DMS 273 treated with DMSO at 0.1 percent for 48 hours (cell line): ENCODE measurements at places on chromosomes 4 and X.

GRCh38 chr4:87823724-87824123 lies 9.0 kb upstream of the MEPE start:
- no peak for DNase-seq

- DNase-seq, result no peak
Observed at GRCh38 chrX:15724911-15725310, 13.2 kb upstream of the CA5B start.

DNA sequence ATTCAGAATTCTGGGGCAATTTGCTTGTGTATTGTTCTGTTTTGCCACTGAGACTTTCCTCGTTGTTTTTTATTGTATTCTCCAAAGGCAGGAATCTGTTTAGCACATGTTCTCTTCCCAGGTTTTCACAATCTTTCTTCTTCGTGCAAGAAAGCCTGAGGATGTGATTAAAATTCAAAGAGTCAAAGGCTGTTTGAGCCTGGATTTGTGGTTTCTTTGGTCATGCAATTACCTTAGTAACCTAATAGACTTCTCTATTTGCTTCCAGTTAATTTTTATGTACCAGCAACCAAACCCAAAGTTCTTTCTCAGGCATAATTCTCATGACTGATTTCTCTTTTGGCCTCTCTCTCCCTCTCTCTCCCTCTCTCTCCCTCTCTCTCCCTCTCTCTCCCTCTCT lies 1420.1 kb upstream of the TENM3 start:
- no peak for DNase-seq

DNA sequence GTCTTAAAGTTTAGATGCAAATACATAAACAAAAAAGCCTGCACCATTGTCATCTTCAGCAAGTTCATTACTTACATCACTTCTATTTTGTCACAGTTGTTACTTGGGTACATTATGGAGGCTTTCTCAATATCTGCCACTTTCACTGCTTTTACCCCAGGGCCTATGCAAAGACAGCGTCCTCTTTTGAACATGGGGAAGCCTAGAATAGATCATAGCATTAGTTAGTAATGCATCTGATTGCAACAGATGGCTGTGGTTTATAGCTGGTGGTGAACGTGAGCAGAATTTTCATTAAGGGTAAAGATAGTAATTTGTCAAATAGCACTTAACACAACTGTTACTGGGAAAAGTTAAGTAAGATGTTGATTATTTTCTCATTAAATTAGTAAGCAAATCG lies 729 bp downstream of the CXCL11 start:
- peak; percentile 54 for DNase-seq

- DNase-seq, result no peak
Observed at GRCh38 chrX:121921258-121921657, 873.8 kb downstream of the GLUD2 start.

DNA sequence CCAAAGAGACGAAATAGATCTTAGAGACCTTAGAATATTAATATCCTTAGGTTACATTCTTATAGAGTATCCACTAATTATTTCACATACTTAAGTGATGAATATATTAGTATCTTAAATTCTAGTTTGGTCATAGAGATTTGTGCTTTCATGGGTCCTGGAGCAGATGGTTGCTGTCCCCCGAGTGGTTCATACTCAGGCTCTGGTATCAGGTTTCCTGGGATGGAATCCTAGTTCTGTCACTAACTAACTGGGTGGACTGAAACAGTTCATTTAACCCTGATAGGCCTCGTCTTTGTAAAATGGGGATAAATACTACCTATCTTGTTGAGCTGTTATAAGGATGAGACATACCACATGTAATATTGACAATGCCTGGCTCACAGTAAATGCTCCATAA lies 264.6 kb downstream of the TENM3 start:
- DNase-seq, result peak; percentile 52

DNA sequence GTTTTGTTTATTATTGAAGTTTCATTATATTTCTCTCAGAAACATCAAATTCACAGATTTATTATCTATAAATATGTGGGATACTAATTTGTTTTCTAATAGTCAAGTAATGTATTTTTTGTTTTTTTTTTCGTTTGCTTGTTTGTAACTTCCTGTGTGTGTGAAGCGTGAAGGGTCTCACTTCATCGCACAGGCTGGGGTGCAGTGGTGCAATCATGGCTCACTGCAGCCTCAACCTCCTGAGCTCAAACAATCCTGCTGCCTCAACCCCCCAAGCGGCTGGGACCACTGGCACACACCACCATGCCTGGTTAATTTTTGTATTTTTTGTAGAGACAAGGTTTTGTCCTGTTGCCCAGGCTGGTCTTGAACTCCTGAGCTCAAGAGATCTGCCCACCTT lies 55.1 kb downstream of the SH3RF1 start:
- no peak for DNase-seq

- DNase-seq, result no peak
Observed at GRCh38 chrX:23952984-23953907, 45.4 kb downstream of the CXorf58 start.

GRCh38 chr4:98544818-98545414 lies 113.5 kb downstream of the TSPAN5 start:
- no peak for DNase-seq

- no peak for DNase-seq
Observed at GRCh38 chr4:142347241-142347640, 498.9 kb downstream of the INPP4B start.

DNA sequence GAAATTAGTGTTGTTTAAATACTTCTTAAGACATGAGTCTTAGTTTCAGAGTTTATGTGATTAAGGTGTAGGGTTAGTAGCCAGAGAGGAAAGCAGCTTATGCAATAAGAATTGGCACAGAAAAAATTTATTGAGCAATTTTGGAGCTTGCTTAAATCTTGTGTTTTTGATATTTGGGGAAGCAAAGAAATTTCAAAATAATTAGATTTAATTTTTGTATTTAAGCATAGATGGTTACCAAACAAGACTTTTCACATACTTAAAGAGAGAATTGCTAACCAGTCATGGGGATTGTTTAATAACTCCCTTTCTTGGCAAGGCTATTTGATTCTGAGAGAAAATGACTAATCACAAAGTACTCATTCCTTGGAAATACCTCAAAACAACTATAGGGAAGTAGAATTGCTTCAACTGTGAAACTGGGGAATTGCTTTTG lies 202.0 kb upstream of the GRID2 start:
- no peak for DNase-seq

DNA sequence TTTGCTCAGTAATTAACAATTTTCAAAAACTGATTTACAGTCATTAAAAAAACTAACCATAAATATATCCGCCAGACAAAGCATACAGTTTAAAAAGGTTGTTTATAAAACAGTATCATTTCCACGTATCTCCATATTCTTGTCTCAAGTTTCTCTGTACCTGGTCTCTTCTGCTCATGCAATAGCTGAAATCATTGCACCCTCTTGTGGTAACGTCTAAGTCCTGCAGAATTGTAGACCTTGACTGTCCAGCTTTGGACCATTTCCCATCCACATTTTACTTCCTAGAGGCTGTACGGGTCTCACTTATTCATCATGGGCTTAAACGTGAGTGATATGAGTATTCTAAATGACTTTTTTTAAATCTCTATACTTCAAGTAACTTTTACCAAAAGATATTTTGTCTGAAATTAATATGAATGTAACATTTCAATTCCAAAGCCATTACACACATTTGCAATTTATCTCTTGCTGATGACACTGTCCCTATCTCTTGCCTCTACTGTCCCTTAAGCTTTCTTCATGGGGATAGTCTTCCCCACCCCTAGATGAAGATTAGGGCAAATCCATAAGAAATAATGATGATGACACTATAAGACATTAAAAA lies 118.5 kb downstream of the BTC start:
- DNase-seq, result no peak

DNA sequence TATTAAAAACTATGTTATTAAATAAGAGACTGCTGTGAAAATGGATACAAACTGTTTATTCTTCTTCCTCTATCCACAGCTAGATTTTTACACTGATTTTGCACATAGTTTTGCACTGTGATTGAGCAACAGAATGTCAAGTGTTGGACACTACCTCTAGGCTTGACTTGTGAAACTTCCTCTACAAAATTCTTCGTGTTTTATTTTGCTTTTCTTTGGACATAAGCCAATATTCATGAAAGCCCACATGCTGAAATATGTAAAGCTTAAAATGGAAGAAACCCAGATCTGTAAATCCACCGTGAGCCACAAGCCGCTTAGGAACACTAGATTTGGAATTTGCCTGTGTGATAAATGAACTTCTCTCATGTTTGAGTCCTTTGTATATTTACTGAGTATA lies 849.4 kb downstream of the FSTL5 start:
- DNase-seq, result no peak

DNA sequence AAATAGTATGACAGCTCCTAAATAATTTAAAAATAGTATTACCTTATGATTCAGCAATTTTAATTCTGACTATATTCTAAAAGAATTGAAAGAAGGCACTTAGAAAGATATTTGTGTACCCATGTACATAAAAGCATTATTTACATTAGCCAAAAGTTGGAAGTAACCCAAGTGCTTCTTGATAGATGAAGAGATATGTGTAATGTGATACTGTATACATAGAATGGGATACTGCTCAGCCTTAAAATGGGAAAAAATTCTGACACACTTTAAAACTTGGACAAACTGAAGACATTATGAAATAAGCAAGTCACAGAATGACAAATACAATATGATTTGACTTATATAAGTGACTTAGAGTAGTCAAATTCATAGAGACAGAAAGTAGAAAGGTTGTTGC lies 112.2 kb downstream of the IDS start:
- no peak for DNase-seq

- no peak for DNase-seq
Observed at GRCh38 chrX:21939906-21940305, 603 bp upstream of the SMS start.

GRCh38 chr4:100834616-100835015 lies 316.8 kb upstream of the EMCN start:
- DNase-seq, result no peak

DNA sequence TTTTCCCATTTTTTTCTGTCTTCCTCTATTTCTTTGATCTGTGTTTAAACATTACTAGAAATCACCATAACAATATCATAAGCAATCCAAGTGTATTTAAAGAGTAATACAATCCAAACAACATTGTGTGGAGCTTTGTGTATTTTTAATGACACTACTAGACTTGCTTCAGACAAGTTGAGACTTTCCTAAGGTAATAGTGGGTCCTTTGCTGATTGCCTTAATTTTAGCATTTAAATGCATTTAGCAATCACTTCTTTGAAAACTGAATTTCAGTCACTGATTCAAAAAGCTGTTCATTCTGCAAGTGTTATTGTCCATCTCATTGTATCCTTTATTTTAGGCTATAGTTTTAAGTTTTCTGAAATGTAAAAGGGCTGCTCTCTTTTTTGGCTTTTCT lies 804.8 kb downstream of the ADGRL3 start:
- no peak for DNase-seq

DNA sequence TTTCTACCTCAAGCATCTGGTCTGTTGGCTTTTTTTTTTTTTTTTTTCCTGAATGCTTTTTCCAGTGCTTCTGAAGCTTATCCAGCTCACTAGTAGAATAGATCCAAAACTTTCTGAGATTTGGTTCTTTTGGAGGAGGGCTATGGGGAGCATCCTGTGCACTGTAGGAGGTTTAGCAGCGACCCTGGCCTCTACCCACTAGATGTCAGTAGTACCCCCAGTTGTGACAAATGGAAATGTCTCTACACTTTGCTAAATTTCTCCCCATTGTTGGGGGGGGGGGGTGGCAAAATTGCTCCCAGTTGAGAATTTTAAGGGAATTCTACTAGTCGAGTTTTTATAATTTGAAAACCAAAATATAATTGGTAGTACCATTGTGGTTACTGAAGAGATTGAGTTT lies 23.0 kb upstream of the PPA2 start:
- no peak for DNase-seq

GRCh38 chr4:165926307-165926706 lies 53.3 kb downstream of the TLL1 start:
- no peak for DNase-seq

GRCh38 chrX:118189628-118190027 lies 73.0 kb upstream of the KLHL13 start:
- no peak for DNase-seq
